CD4-positive, alpha-beta T cell treated with Interferon alpha-2 for 1 hour (primary cell): ENCODE measurements at places on chromosomes 4 and X.

DNA sequence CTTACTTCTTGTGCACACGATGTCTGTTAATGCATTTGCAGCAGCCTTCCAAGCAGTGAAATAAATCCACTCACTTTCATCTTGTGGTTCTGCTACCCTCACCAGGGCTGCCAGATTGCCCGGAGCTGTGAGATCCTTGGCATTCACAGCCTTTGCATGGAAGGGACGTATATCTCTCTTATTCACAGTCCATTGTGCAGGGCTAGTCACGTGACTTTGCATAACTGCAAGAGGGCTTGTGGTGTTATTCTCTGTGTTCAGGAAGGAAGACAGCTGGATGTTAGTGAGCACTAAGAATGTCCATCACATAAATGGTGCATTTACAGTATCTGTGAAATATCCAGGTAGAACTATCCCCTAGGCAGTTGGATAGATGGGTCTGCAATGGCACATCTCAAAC lies 96.5 kb upstream of the BEND4 start:
- DNase-seq = no peak

- no peak for DNase-seq
Measured at GRCh38 chr4:156477636-156478035, 494.0 kb downstream of the PDGFC start.

GRCh38 chr4:99402765-99403164 lies 32.4 kb downstream of the ADH7 start:
- no peak for DNase-seq

DNA sequence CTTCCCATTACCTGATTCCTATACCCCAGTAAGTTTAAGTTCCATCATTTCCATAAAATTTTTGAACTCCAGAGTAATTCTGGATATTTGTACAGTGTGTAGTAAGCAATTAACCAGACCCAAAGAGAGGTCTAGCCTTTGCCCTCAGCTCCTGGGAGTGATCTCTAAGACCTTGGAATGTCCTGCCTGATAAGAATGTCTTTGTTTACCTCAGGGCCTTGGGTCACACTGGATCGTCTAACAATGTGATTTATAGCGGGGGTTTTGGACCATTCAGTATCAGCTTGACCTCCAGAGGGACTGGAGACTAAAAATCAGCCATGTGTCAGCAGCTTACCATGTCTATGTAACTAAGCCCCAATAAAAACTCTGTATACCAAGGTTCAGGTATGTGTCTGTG lies 330.9 kb upstream of the PPP1R2C start:
- no peak for DNase-seq

DNA sequence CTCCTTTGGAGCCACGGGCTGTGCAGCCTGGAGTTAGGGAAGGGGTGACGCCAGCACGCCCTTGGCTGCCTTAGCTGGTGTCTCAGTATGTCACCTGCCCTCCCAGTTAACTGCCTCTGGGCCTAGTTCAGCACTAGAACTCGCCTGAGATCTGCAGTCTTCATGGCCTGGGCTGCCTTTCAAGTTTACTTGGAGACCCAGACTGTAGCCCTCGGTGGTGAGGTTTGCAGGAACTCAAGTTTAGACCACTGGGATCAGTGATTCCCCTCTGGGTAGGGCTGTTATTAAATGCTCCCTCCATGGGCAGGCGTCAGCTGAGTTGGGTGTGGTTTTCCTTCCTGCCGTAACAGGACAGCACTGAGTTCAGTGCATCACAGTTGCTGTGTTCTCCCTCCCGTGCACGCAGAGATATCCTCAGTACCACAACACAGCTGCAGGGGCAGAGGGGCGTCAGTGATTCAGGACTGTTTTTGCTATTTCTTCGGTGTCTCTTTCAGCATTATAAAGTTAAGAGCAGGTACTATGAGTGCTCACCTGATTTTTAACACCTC lies 30.5 kb downstream of the PLAC8 start:
- DNase-seq = peak; percentile 76

- no peak for DNase-seq
Measured at GRCh38 chr4:577499-578450, 1.7 kb upstream of the TMEM271 start.

DNA sequence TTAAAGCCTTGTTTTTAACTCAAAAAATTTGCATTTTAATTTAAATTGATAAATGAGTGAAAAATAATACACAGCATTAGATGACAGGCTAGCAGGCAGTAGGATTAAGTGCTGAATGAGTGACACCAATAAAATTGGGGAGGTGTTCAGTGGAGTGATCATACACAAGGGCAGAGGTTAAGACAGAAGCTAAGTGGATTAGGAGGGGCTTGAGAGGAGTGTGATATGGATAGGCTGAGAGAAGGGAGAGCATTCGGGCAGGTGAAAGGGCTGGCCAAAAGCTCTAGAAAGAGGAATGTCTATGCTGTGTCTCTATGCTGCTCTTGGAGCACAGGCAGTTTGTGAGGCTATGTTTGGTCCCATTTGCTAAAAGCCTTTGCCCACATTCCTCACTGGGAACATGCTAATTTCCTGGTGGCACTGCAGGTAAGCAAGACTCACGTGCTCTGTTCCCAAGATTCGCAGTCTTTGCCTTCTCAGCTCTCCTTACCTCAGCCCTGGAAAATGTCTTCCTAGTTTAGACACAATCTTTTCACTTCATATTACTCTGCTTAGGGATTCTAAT lies 52.8 kb upstream of the CCSER1 start:
- no peak for DNase-seq

DNA sequence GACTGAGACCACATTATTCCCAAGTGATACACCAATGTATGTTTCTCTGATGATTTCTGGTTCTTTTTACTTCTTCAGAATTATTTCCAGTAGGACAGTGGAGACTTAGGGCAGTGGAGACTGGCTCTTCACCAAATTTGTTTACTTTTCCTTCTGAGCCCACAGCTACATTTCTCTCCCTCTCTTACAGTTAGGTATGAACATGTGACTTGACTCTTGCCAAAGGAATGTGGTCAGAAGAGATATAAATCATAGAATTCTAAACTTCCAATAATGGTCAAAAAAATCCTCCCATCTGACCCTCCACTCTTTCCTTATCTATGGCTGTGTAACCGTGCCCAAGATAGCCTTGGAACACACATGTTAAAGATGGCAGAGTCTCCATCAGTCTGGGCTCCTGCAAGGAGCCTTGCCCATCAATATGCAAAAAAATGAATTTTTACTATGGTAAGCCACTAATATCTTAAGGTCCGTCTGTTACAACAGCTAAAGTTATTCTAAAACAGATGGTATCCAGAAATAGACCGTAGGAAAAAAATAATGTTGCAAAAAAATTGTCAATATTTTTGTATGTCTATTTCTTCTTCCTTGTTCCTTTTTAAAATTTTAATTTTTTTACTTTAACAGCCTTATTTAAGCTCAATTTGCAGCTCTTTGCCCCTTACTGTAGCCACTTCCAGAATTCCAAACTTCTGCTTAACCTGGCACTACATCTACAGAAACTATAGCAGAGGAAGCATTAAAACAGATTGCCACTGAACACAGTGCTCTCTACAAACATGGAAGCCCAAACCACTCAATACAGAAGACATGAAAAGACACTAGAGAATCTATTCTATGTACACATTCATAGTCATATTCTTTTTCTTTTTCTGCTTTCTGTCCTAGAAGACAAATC lies 260.7 kb downstream of the COL25A1 start:
- DNase-seq = no peak

- no peak for DNase-seq
Measured at GRCh38 chr4:141692081-141692480, 55.7 kb downstream of the IL15 start.

GRCh38 chr4:82798168-82799005 lies at the start of gene SCD5:
Gene SCD5, minus strand, starts transcription at chr4:82798796. Its CDS starts 259 bp downstream, at chr4:82798537.
- DNase-seq = peak; percentile 82

GRCh38 chr4:169210504-169211118 lies 60.1 kb downstream of the SH3RF1 start:
- DNase-seq = peak; percentile 46

DNA sequence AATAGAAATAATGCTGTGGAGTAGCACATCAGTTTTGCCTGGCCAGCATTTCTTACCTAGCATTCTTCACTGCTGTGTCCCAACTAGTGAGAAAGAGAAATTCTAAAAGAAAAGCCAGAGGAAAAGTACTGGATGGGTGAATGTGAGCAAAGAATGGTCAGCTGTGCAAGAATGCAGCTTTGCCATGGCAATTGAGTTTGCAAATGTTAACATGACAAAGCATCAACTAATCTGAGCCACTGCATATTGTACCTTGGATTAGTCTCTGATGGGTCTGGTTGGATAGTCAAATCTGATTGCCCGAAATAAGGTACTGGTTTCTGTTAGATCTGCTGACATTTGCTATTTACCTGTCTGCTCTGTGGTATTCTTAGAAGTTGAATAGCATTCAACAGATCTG lies 38.7 kb downstream of the ADD1 start:
- no peak for DNase-seq

GRCh38 chrX:14050709-14051108 lies 21.0 kb upstream of the GEMIN8 start:
- DNase-seq = no peak

DNA sequence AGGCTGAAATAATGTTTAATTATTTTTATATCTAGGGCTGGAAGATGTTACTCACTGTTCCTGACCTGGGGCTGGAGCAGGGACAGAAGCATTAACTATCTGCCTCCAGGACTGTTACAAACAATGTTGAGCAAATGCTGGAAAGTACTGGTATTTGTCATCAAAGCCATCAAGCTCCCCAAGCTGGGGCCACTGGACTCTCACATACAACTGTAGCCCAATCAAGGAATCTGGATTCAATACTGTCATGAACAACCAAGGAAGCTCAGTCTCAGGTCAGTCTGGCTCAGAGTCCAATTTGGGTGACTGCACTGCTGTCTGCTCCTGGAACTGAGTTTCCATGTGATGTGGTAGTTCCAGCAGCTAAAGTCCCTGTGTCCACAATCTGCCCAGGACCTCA lies 50.4 kb downstream of the APOO start:
- DNase-seq = no peak

DNA sequence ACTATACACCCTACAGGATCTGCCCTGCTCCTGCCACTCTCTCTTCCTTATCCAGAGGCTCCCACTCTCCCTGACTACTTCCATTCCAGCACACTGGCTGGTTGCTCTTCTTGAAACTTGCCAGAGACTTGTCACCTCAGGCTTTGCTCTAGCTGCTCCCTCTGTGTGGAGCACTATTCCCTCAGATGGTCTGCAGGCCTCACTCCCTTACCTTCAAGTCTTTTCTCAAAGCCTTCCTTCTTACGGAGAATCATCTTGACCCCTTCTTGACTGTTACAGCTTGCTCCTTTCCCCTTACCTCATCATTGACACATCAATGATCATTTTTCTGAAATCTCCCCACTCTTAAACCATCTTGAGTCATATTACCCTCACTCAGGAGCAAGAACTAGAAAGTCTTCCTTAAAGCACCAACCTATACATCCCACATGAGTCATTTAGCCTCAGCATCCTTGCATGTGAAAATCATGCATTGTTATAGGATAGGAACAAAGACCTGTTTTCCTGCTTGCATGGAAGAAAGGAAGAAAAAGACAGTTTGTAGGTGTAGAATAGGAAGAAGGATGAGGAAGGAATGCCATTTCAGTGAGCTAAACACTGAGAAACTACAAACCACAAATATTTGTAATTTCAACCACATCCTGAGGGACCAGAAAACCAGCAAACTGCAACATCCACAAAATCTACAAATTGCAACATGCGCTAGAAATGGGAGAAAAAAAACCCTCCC lies 55.7 kb downstream of the ANTXR2 start:
- peak; percentile 17 for DNase-seq

- no peak for DNase-seq
Measured at GRCh38 chr4:38189445-38189844, 229.2 kb downstream of the PTTG2 start.

- no peak for DNase-seq
Measured at GRCh38 chr4:76784237-76784636, 113.7 kb downstream of the SOWAHB start.

DNA sequence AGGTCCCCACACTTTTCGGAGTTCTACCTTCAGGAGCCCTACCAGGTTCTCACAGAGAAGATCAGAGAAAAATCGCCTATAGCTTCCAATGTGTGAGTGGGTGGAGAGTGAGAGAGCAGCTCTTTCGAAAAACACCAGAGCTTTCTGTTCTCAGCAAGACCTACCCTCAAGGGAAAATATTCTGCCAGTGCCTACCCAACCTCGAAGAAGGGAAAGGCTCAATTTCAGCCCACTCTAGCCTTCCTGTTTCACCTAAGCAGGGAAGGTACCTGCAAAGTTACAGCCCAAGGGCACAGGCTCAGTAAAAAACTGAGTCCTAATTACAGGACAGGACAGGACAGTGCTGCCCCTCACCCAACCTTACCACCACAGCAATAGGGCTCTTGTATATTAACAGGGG lies 104.0 kb upstream of the WDR17 start:
- DNase-seq = no peak

DNA sequence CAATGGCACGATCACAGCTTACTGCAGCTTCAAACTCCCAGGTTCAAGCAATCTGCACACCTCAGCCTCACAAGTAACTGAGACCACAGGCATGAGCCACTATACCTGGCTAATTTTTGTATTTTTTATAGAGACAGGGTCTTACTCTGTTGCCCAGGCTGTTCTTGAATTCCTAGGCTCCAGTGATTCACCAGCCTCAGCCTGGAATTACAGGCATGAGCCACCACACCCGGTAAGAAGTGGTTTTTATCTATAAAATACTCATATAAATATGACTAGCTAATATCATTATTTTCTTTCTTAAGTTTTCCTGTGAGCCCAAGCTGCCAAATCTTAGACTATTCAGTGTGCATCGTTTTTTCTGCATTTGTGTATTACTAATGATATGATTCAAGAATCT lies 4.4 kb downstream of the SCFD2 start:
- DNase-seq = no peak

DNA sequence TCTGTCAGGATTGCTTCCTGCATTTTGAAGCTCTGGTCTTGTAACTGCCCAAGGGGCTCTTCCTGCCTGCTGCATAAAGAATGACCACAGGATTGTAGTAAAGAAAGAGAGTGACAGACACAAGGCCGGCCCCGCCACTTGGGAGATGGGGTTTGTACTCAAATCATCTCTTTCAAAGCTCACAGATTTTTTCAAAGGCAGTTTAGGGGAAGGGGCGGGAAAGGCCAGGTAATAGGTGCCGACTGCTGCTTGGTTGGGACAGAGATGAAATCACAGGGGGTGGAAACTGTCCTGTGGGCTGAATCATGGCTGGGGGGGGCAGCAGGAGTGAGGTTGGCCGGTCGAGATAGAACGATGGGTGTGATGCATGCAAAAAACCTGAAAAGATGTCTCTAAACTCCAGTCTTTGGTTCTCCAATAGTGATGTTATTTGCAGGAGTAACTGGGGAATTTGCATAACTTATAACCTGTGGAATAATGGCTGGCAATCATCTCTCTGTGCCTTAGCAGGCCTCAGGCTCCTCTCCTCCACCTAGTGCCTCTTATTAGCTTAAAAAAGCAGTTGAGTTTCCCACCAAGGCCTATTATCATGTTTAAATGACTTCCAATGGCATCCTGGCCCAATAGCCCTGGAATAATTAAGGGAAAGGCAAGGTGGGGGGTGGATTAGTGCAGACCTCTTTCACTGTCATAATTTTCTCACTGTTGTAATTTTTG lies 778.4 kb upstream of the FRG1 start:
- DNase-seq = no peak

DNA sequence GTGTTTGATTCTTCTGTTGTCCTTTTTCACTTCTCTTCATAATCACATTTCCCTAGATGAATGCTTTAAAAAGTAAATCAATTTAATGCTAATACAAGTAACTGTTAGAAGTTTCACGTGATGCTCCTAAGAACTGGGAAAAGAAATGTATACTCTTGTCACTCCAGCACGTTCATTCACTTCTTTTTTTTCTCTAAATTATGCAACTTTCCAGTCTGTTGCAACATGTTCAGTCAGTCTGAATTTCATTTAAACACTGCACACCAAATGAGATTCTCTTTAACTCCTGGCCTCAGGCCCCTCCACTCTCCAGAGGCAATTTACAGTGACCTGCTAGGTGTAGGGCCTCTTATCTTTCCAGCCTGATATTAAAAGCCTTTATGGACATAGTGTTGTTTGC lies 321.9 kb downstream of the HS3ST1 start:
- DNase-seq = no peak
